ENCODE measurements at places on chromosomes 7 and 10.
A peak's percentile ranks its signal among the peaks of the same experiment; 100 is the strongest.

- no peak for DNase-seq
Observed at GRCh38 chr7:108825581-108825909, 255.9 kb downstream of the DNAJB9 start.

DNA sequence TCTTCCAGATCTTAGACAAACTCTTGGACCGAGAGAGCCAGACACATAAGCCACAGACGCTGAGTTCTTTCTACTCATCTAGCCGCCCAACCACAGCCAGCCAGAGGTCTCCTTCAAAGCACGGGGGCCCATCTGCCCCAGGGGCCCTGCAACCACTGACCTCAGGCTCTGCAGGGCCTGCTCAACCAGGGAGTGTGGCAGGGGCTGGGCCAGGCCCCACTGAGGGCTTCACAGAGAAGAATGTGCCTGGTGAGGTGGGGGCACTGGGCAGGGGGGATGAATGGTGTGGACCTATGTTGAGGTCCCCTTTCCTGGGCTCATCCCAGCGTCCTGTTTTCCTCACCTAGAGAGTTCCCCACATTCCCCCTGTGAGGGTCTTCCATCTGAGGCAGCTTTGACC lies 11.4 kb downstream of the ZSWIM8 start:
- DNase-seq, result no peak

- DNase-seq, result no peak
Observed at GRCh38 chr7:13979671-13980435, 9.6 kb downstream of the ETV1 start.

GRCh38 chr10:70729763-70730357 lies 55.3 kb downstream of the TBATA start:
- no peak for DNase-seq

DNA sequence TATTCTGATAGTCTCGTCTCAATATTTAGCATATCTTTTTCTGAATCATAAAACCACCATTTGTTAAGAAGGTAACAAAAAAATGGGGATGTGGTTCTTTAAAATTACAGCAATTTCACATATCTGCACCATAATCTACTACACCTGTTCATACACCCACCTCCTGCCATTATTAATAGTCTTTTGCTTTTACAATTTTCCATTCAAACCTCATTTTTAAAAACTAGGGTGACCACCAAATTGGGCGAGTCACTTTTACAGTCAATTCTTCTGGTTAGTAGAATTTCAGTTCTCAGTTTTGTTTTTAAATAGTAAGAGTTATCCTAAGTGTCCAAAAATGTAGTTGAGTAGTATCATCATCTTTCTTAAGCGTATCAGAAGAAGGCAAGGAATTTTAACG lies 48.4 kb upstream of the GSAP start:
- DNase-seq, result no peak

DNA sequence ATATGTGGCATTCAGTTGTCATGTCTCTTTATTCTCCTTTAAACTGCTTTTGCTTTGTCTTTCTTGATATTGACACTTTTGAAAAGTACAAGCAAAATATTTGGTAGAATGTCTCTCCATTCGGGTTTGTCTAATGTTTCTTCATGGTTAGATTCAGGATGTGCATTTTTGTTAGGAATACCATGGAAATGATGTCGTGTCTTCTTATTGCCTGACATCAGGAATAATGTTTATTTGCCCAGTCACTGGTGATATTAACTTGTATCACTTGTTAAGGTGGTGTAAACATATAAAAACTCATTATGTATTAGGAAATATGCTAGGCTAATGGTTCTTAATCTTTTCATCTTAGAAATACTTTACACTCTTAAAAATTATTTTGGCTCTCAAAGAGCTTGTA lies 43.4 kb downstream of the CDK1 start:
- DNase-seq, result no peak

GRCh38 chr10:90917238-90917967 lies 3.5 kb downstream of the ANKRD1 start:
- no peak for DNase-seq

DNA sequence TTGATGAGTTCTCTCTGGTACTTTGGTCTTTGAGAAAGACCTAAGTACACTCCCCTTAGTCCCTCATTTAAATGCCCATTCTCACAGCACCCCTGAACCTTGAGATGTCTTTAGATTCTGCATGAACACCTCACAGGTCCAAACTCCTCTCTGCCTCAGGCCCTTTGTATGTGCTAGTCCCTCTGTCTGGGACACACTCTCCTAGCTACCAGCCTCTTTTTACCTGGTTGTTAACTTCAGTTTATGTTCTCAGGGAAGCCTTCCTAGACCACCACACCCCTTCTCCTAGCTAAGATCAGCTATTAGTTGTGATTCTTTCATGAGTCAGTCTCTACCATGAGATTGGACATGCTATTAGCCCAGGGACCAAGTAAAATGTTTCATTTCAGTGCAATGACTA lies 86.4 kb downstream of the PLCE1 start:
- no peak for DNase-seq

- no peak for DNase-seq
Observed at GRCh38 chr7:141486959-141487358, 64.3 kb upstream of the AGK start.

DNA sequence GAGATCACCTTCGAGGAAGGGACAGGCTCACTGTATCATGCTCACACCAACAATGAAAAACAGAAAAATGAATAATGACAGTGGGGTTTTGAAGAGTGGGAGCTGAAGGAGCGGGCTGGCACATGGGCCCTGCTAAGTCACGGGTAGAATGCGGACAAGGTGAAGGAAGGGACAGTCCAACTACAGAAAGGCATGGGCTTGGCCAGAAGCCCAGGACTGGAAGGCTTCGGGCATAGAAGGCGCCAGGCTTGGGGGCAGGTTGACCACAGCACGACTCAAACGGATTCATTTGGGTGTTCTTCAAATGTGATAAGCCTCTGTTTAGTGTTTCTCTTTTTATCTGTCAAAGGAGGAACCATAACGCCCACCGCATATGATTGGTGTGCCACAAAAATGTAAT lies 509.5 kb downstream of the CCSER2 start:
- no peak for DNase-seq

DNA sequence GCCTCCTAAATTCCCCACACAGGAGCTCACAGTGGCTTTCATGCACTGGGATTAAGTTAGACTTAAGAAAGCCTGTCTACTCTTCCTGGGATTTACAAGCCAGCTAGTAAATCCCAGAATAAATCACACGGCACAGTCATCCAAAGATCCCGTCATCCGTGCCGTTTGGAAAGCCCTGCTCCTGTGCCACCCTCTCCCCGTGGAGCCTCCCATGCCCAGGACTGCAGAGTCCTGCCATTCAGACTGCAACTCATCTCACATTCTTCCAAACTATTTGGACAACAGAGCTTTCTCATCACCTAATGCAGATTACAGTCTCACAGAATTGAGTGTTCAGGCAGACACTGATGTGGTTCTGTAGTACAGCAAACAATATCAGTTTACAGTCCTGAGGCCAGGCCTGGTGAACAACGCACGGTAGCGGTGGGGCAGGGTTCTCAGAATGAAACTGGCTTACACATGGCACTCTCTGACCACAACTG lies 166.5 kb downstream of the EGFR start:
- DNase-seq, result no peak

DNA sequence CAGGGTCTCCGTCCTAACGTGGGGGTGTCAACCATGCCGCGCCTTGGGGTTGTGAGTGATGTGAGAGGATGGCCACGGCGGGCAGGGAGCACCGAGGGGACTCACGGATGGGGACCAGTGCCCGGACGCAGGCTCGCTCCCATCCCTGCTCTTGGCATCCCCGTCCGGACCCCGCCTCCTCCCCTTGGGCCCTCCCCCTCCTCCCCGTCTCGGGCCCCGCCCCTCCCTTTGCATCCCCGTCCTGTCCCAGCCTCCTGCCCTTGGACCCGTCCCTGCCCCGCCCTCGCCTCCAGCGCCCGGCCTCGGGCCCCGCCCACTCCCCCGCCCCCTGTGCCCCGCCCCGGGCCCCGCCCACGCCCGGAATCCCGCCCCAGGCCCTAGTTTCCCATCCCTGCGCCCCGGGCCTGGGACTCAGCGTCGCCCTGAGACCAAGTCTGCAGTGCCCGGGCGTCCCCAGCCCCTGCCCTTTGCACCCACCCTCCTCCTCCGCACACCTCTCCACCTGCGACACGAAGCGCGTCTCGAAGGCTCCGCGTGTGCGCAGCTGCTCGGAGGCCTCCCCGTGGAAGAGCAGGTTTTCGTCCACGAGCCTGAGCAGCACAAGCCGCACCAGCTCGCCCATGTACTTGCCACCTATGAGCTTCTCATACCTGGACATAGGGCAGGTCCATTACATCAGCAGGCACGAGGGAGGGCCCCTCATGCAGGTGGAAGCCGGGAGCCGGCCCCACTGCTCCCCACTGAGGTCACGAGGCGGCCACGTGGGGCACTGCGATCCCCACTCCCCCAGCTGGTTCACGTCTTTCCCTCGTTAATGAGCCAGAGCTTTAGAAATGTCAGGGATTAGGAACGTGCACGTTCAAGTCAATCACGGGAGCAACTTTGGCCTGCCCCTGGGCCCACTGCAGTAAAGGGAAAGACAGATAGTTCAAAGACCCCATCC lies 5.1 kb upstream of the MYL7 start:
- peak; percentile 69 for DNase-seq

DNA sequence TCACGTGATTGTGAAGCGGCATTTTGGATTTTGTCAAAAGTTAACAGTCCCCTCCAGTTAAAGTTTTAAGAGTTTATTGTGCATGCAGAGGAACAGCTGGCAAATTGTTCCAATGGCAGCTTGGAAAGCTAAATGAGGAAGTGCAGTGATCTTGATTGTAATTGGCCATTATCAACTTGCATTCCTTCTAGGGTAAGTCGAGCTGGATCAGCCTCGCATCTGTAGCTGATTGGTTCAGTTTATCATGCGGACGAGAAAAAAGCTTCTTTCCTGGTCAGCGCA lies 566 bp downstream of the ZNF789 start:
- no peak for DNase-seq

DNA sequence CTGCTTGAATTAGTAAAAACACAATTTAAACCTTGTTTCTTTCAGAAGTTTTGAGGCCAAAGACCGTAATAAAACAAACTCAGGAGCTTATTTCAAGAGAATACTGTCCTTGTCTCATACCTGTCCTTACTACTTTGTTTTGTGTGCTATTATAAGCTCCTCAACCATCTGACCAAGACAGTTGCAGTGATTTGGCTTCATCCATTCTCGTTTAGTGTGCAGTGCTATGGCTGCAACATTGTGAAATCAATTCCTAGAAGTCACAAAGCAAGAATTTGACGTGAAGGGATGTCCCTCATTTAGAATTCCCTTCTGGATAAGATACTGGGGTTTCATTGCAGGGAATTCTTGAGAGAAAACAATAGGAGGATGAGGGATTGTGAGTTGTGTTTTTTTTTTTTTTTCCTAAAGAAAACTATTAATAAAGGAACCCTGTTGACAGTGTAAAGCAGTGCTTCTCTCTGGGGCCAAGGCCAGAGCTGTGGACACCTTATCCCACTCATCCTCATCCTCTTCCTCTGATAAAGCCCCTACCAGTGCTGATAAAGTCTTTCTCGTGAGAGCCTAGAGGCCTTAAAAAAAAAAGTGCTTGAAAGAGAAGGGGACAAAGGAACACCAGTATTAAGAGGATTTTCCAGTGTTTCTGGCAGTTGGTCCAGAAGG lies at the start of gene OIT3:
OIT3 (plus strand) TSS at position 604 of the 663 bp plus-strand sequence. CDS start 60 bp downstream, outside the sequence.
- no peak for DNase-seq

- DNase-seq, result no peak
Observed at GRCh38 chr7:34752929-34753328, 94.9 kb downstream of the NPSR1 start.

All from anterior cingulate cortex (tissue), 58 donors.